ENCODE measurements at places on chromosomes 1 and 21.

- no peak for DNase-seq
Measured at GRCh38 chr21:45827881-45828579, 153.5 kb upstream of the COL6A1 start.

DNA sequence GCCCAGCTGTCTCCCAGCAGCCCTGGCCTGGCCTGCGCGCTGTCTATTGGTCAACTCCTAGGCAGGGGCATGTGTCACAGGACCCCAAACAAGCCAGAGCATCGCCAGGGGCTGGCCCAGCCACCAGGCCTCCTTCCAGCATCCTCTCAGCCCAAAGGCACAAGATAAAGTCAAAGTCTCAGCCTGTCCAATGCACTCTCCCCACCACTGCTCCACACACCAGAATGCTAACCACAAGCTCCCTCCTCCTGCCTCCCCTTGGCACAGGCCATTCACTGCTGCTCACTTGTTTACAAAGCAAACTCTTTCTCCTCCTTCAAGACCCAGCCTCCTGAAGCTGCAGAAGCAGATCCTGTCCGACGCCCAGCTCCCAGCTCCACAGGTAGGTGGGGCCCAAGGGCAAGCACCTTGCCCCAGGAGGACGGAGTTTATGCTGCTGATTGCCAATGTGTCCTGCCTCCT lies 133.4 kb downstream of the DMRTB1 start:
- no peak for DNase-seq

DNA sequence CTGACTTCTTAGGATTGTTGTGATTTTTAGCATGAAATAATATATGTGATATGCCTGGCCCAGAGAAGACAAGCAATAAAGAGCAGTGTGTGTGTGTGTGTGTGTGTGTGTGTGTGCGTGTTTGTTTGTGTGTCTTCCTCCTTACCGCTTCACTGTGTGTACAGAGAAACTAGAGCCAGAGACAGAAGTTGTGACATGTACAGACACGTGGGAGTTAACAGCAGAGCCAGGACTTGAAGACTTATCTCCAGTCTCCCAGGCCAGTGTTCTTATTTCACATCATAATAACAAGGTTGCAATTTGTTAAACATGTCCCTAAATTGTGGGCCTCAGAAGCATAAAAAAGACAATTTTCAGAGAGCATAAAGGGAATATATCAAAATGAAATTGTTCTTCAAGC lies 192.0 kb upstream of the JUN start:
- no peak for DNase-seq

DNA sequence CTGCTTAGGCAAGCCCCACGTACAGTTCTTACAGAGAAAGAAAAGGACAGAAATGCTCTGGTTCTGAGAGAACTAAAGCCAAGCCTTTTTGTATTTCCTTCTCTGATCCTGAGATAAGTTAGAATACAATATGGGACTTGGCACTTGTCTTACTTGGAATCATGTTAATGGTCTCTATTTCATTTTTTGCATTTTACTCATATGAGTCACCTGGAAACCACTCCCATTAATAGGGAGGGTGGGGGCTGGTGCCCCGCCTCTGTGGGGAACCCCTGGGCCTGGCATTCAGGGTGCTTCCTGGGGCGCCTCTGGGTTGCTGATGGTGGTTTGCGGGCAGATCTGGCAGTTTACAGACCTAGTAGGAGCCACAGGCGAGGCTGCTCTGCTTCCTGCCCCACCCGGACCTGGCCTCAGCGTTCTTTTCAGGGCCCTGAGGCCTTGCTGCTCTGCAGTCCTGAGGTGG lies 26.7 kb downstream of the TSPAN2 start:
- peak; percentile 96 for DNase-seq

DNA sequence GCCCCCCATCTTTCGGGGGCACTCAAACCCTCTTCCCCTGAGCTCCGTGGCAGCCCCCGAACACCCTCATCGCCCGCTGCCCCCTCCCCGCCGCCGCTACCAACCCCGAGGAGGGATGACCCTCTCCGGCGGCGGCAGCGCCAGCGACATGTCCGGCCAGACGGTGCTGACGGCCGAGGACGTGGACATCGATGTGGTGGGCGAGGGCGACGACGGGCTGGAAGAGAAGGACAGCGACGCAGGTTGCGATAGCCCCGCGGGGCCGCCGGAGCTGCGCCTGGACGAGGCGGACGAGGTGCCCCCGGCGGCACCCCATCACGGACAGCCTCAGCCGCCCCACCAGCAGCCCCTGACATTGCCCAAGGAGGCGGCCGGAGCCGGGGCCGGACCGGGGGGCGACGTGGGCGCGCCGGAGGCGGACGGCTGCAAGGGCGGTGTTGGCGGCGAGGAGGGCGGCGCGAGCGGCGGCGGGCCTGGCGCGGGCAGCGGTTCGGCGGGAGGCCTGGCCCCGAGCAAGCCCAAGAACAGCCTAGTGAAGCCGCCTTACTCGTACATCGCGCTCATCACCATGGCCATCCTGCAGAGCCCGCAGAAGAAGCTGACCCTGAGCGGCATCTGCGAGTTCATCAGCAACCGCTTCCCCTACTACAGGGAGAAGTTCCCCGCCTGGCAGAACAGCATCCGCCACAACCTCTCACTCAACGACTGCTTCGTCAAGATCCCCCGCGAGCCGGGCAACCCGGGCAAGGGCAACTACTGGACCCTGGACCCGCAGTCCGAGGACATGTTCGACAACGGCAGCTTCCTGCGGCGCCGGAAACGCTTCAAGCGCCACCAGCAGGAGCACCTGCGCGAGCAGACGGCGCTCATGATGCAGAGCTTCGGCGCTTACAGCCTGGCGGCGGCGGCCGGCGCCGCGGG lies 837 bp downstream of the FOXD3 start:
- peak; percentile 29 for DNase-seq

DNA sequence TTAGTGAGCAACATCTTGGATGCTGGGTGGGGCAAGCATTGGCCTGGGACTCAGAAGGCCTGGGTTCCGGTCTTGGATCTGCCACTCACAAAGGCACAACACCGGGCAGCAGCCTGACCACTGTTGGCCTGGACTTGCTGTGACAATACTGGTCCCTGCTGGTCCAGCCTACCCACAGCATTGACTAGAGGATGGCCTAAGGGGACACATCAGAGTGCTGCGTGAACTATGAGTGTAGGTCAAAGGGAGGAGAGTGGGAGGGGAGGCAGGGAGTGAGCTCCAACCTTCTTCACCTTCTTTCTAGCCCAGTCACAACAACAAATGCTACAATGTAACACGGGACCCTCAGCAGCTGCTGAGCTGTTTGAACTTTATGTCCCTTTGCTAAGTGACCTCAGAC lies 31.1 kb downstream of the TMEM50A start:
- DNase-seq = no peak

DNA sequence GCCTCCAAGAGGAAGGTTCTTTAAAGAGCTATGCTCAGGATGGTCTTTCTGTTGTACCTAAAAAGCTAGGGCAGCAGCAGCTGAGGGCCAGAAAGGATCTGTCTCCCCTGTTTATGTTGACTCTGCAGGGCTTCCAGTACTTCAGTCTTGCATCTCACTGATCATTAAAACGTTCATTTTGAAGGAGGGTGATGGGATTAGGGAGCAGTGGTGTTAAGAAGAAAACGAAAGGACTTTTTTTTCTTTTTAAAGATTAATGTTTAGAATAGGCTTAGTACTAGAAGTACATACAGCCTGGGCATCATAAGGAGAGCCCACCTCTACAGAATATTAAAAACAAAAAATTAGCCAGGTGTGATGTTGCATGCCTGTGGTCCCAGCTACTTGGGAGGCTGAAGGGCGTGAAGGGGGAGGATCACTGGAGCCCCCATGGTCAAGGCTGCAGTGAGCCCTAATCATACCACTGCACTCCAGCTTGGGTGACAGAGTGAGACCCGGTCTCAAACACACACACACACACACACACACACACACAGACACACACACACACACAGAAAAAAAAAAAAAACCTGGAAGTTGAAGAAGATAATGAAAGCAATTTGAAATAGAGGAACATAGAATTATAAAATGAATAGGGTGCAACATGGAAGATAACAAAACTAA lies 2.9 kb downstream of the CR1L start:
- no peak for DNase-seq

DNA sequence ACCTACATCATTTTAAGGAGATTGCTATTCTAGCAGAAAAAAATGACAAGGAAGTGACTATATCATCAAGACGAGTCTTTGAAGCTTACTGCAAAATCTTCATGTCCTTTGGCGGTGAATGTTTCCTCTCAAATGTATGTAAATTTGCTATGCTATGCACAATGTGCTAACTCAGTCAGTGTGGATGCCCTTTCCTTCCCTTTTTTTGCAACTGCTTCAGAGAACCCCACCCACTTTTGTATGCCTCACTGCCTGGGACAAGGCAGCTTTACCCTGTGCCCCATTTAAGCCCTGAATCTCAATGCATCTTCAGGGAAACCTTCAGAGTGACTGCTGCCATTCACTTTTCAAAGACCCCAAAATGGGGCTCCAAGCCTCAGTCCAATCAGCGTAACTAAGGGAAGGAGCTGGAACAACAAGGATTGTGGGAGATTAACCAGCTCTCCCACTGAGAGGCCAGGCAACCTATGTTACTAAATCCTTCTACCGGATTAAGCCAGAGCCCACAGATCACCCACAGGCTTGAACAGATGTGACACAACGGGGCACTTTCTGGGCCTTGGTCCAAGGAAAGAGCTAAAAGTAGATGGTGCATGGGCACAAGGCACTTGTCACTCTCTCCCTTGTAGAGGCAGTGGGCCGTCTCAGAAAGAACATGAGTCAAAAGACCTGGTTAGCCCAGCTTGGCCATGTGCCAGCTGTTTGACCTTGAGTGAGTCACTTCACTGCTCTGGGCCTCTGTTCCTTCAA lies 154.4 kb downstream of the PLPP3 start:
- no peak for DNase-seq

DNA sequence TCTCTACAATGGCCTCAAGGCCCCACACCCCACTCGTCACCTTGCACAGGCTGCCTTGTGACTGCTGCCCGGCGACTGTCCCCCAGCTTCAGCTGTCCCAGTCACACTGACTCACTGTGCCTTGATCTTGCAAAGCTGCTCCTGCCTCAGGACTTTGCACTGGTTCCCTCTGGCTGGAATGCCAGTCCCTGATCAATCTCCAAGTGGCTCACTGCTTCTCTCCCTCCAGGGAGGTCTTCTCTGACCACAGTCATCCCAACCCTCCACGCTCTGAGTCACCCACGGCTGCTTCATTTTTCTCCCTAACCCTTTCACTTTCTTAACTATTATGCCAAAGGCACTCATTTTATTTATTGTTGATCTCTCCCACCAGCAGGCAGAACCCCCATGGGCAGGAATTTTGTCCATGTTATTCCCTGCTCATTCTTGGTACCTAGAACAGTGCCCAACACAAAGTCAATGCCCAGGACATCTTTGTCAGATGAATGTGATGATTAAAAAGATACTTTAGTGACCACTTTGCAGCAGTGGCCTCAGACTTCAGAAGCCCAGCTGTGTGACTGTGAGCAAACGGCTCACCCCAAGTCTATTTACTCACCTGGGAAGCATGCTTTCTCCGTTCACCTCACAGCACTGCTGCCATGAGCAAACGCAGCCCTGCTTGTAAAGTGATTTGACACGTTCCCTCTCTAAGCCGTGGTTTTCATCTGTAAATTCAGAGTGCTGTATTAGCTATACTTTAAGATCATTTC lies 53.4 kb downstream of the ZBTB18 start:
- DNase-seq = no peak

- DNase-seq = no peak
Measured at GRCh38 chr1:235644693-235645305, 4.8 kb downstream of the GNG4 start.

GRCh38 chr1:89179343-89179742 lies 3.5 kb upstream of the GBP7 start:
- DNase-seq = no peak

- no peak for DNase-seq
Measured at GRCh38 chr1:116062201-116062600, 49.0 kb upstream of the MAB21L3 start.

- no peak for DNase-seq
Measured at GRCh38 chr1:100928128-100928527, 32.2 kb downstream of the SLC30A7 start.

GRCh38 chr1:92030656-92031107 lies 897 bp downstream of the EPHX4 start:
- no peak for DNase-seq

- no peak for DNase-seq
Measured at GRCh38 chr1:14869187-14869586, 270.7 kb downstream of the KAZN start.

DNA sequence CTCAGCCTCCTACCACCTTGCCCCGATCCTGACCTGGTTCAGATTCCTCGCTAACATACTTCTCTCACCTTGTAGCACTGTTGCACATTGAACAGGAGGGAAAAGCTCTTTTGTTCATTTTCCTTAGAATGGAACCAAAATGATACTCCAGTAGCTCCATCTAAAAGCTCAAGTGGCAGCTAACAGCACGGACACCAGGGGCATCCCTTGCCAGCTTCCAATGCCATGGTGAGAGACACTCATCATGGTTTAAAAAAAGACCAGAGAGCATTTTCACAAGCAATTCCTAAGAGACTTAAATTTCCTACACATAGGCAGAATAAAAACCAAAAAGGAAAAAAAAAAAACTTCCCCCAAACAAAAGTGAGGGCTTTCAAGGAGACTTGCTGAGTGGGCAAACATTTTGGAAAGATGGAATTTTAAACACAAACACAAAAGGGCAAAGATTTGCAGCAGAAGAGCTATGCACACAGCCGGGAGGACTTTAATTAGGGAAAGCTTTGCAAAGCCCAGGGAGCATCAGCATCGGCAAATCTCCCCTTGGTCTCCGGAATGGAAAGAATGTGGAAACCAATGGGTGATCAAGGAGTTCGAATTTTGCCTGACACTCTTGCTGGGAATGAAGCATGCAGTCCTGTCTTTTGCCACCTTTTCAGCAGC lies 84.3 kb downstream of the CAPZB start:
- no peak for DNase-seq

GRCh38 chr21:28944296-28944695 lies 48.4 kb downstream of the LTN1 start:
- no peak for DNase-seq

- DNase-seq = no peak
Measured at GRCh38 chr21:46182548-46183336, 1.5 kb downstream of the SPATC1L start.
